Stimulated activated naive B cell treated with anti-CD40 and anti-IgM and Interleukin-4, amounts not matched to agents 10 μg/mL and 1 μg/mL and 100 μg/mL, for 72 hours (primary cell): ENCODE measurements at places on chromosomes 7 and 10.

DNA sequence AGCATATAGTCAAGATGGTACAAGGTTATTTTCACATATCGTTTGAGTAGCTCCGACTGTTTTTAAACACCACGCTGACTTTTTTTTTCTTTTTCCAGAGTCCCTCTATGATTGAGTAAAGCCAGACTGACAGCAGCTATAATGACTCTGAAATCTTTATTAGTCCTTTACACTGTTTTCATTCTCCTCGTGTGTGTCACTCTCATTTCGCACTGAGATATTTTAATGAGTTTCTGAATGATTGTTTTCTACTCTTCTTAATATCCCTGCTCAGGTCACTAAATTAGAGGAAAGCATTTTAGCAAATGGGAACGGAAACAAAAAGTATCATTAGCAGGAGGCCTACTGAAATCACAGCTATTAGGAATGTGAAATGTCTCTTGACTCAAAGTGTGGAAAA, 162.3 kb upstream of the MTPN start:
- no peak for DNase-seq

DNA sequence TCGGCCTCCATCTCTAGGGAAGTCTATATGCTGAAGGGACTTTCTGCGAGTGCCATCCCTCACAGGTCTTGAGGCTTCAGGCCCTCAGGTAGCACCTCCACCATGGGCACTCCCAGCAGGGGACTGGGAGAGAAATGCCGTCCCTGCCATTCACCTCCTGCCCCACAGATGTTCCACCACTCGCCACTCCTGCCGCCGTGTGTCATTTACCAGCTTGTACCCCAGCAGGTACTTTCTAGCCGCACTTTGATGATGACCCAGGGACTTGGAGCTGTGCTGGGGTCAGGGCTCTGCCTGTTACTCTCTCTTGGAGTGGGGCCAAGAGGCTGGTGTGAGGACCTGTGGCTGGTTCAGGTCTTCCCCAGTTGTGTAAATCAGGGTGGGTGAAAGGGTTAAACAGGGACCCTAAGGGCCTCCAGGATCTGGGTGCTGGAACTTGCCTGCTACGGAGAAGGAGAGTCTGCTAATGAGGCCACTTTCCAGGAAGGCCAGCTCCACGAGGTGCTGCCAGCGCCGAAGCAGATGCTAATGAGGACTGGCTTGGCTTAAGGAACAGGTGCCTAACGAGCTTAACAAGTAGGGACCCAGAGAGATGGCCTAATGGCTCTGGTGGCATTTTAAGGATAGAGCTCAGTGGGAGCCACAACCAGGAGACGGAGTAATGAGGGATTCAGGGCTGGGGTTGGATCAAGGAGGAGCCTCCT, 32.4 kb downstream of the CRHR2 start:
- DNase-seq = no peak

GRCh38 chr7:33186192-33186591, 56.8 kb downstream of the BBS9 start:
- DNase-seq = no peak

- DNase-seq = no peak
Observed at GRCh38 chr7:44471436-44471835, 19.0 kb downstream of the NUDCD3 start.

- no peak for DNase-seq
Observed at GRCh38 chr7:19709249-19709578, 377 bp upstream of the POLR1F start.

GRCh38 chr10:31803606-31804351, 124.9 kb downstream of the ARHGAP12 start:
- DNase-seq = no peak

DNA sequence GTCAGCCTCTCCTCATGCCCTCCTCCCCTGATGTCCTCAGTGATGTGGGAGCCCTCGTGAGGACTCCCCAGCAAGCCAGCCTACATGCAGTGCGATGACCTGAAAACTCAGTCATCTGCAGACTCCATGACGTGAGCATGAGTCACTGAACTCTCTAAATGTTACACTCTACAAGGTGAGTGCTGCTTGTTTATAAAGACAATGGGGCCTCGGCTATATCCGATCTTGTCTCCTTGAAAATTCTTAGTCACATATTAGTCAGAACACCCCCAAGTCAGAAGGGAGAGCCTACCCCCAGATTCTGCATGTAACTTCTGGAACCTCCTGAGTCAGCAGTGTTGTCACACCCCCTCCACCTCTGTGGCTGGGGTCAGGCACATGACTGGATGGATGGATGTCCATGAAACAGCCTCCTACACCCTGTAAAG, 673.8 kb downstream of the INHBA start:
- DNase-seq = no peak

DNA sequence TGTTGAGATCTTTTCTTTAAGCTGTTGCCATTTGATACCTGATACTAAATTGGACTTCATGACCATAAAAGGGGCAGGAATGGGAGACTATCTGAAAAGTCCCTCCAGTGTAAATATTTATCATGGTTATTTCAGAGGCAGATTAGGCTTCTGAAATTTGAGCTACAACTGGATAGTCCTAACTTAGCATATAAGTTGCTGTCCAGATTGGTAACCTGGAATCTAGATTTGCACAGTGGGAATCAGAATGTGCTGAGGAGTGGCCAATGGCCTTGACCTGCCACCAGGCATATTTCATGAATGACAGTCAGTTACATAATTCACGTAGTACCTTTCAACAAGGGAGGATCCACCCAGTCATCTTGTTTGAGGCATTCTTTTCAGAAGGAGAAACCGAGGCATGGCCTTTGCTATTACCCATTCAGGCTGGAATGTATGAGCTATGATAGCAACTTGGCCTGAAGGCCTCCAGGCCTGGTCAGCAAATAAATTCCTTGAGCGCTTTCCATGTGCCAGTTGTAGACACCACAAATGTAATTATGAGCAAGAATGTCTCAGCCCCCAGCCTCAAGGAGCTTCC, 80.0 kb downstream of the EEPD1 start:
- DNase-seq = no peak

- no peak for DNase-seq
Observed at GRCh38 chr10:20760460-20760859, 136.7 kb downstream of the NEBL start.

GRCh38 chr10:58991856-58992255, 184.6 kb upstream of the PHYHIPL start:
- DNase-seq = no peak

DNA sequence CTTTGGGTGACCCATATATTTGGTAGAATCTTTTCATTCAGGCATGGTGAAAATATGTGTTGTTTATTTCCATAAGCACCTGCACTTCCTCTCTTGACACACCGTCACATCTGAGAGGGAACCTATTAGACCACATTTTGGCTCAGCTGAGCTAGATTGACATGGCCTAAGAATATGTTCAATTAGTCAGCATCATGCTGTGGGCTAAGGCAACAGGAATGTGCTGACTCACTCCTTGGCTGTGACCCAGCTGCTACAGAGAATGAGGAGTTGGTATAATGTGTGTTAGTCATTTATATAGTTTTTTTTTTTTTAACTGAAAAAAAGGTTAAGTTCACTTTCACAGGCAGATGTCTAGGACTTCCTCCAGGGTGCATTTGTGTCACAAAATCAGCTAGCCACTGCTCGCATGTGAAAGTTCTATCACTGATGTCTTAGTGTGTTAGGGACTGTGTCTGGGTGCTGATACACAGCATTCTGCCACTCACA, 180.6 kb downstream of the SEMA3E start:
- DNase-seq = no peak

GRCh38 chr10:123633106-123633505, 33.0 kb upstream of the GPR26 start:
- no peak for DNase-seq

- DNase-seq = no peak
Observed at GRCh38 chr7:143376396-143376795, 4.7 kb upstream of the ZYX start.

GRCh38 chr10:109247814-109248213, 675.5 kb downstream of the XPNPEP1 start:
- DNase-seq = no peak

DNA sequence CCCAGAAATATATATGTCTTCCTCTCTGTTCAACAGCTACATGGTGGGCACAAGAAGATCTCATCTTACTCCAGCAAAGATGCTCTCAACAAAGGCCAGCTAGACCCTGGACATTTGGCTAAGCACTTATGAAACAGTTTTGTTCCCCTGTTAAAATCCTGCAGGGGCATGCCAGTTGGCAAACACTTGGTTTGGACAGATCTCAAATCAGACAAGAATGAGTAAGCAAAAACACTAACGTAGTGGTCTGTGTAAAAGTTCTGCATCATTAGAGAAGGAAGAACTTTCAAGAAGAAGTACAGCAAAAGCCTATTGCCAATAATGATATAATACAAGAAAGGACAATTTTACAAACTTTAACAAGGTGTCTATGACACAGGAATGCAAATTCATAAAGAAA, 125.6 kb downstream of the CALN1 start:
- DNase-seq = no peak

DNA sequence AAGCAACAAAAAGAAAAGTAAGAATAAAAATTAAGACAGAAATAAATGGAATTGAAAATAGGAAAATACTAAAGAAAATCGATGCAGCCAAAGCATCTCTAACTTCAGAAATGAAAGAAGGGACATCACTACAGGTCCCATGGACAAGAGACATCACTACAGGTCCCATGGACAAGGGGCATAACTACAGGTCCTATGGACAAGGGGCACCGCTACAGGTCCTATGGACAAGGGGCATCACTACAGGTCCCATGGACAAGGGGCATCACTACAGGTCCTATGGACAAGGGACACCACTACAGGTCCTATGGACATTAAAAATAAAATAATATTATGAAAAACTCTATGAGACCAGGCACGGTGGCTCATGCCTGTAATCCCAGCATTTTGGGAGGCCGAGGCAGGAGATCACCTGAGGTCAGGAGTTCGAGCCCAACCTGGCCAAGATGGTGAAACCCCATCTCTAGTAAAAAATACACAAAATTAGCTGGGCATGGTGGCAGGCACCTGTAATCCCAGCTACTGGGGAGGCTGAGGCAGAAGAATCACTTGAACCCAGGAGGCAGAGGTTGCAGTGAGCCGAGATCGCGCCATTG, 101.0 kb upstream of the DNAAF5 start:
- no peak for DNase-seq

DNA sequence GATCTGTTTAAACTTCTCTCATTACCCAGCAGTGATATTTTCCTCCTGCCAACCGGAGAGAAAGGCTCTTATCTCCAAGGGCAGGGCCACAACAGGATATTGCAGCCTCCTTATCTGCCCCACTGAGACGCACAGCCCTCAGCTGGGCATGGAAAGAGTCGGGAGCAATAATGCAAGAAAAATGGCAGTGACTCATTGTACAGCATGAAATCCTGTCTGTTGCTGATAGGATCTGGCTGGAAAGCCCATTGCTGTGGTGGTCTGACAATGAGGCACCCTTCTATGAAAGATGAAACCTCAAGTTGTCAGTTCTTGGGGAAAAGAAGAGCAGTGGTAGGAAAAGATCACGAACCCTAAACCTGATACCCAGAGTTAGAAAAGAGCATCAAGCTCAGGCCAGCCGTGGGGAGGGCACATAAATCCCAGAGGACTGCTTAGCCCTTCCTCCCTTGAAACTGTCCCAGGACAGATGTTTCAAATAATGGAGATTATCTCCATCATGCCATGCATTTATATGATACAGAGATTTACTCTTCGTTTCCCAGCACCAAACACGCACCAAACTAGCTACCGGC, 47.0 kb upstream of the FIGNL1 start:
- DNase-seq = no peak

DNA sequence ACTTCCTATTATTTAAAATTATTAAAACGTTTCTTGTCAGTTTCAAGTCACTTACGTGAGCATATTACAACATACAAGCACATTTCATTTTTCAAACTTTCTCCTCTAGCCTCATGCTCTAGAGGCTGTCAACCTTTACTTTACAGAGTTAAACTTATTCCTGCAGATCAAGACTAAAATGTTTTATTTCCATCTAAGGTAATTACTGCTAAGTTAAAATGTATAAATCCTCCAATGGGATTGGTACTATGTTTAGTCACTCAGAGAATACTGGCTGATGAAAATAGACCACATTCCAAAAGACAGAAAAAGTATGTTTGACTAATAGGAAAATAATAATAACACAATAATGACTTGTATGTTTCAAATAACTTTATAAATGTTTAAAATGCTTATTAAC, 8.4 kb upstream of the TRDMT1 start:
- DNase-seq = no peak

- no peak for DNase-seq
Observed at GRCh38 chr10:61891906-61892585, 9.5 kb upstream of the ARID5B start.

DNA sequence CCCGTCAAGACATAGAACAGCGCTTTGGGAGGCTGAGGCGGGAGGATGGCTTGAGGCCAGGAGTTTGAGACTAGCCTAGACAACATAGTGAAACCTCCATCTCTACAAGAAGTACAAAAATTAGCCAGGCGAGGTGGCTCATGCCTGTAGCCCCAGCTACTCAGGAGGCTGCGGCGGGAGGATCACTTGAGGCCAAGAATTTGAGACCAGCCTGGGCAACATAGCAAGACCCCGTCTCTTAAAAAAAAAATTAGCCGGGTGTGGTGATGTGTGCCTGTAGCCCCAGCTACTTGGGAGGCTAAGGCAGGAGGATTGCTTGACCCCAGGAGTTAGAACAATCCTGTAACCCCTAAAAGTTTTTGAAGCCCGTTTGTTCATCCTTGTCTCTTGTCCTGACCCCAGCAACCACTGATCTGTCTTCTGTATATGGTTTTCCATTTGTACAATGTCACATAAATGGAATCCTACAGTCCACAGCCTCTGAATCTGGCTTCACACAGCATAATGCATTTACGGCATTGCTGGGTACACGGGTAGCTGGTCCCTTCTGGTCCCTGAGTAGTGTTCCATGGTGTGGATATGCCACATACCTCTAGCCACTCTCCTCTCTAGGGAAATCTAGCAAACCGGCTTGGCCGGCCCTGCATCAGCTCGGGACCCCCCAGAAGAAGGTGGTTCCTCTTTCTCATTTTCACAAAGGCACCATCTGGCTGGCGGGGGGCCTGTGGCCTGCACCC, 8.4 kb downstream of the GTF2IRD1 start:
- no peak for DNase-seq

DNA sequence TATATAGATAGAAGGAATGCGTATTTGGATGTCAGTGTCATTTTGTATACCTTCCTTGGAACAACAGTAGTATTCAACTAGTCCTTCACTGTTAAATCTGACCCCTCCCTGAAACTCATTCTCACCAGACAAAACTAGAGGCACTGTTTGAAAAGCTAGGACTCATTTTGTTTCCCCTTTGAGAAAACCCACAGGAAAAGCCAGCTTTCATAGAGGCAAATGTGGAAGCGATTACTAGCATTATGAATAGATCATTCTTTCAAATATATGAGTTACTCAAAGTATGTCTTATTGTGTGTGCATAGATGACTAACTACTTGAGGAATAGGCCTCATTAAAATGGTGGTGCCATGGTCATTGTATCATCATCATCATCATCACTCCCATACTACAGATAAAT, 1.9 kb upstream of the ASB15 start:
- no peak for DNase-seq

- DNase-seq = no peak
Observed at GRCh38 chr7:126937171-126937570, 315.6 kb downstream of the GRM8 start.
